ENCODE measurements at places on chromosomes 16 and 17. TPM values are rescaled to one million over a fixed set of nuclear protein-coding genes. Genes with fewer than 3 reads are reported as not detected.

- no peaks in the 10 kb centered on the region for H3K27me3 ChIP-seq
- no peaks in the 10 kb centered on the region for H3K4me1 ChIP-seq
- H3K36me3 ChIP-seq, result peaks cover 23% of the 10 kb centered on the region
- H3K4me3 ChIP-seq, result no peak overlapping the region
- DNase-seq, result no peak
- H3K27ac ChIP-seq, result no peak overlapping the region
Observed at GRCh38 chr17:8268550-8269298, 19.6 kb downstream of the PFAS start.

DNA sequence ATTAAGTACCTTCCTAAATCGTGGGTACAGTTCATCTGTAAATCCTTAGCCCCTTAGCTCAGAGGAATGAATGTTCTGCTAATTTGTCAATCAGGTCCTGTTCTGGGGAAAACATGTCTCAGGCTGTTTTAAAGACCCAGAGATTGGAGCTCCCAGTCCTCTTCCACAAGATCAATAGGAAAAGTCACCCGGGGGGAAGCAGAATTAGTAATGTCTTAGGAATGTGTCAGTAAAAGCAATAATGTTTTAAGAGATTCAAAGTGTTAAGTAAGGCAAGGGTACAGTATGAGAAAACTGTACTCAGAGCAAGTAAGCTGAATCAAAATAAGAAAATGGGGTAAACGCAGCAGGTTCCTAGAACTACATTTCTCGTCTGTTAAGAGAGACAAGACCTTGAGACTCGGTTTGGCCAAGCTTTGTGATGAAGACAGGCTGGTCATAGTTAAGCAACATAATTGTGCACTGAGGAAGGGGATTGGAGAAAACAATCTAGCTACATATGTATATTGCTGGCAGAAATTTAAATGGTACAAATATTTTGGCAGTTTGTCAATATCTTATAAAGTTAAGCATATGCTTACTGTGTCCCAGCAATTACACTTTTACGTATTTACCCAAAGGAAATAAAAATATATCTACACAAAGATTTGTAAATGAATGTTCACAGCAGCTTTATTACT, 192.9 kb upstream of the C17orf78 start:
- no peak overlapping the region for H3K4me3 ChIP-seq
- DNase-seq, result no peak
- no peaks in the 10 kb centered on the region for H3K4me1 ChIP-seq
- peaks cover 28% of the 10 kb centered on the region for H3K36me3 ChIP-seq
- H3K27ac ChIP-seq, result no peak overlapping the region
- H3K27me3 ChIP-seq, result no peaks in the 10 kb centered on the region

Gene GPR179
- not detected for total RNA-seq

DNA sequence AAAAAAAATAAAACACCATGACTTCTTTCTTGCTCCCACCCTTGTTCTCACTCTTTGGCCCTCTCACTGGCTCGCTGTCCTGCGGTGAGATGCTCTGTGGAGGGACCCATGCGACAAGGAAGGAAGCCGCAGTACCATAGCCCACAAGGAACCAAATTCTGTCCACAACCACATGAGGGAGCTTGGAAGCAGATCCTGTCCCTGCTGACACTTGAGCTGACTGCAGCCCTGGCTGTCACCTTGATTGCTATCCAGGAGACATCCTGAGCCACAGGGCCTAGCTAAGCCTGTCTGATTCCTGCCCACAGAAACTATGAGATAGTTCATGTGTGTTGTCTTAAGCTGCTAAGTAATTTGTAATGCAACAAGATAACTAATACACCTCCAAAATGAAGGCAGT, 4.8 kb upstream of the MT2A start:
- no peaks in the 10 kb centered on the region for H3K36me3 ChIP-seq
- H3K27me3 ChIP-seq, result peaks cover 5% of the 10 kb centered on the region
- no peak for DNase-seq
- peaks cover 24% of the 10 kb centered on the region for H3K4me1 ChIP-seq
- no peak overlapping the region for H3K4me3 ChIP-seq

- no peak for DNase-seq
- no peaks in the 10 kb centered on the region for H3K36me3 ChIP-seq
- H3K27ac ChIP-seq, result no peak overlapping the region
- peaks cover 23% of the 10 kb centered on the region for H3K27me3 ChIP-seq
Observed at GRCh38 chr17:1322480-1322879, 43.0 kb downstream of the TRARG1 start.

All from activated T-helper 1 cell treated with anti-CD3 and anti-CD28 coated beads, Interleukin-12 subunit alpha, Interleukin-12 subunit beta, Interleukin-2, Interleukin-4 antibody, amounts not matched to agents 30 ng/mL and 10 ng/mL and 1 ng/mL, durations not matched to agents 14 hours and 24 hours and 36 hours (primary cell).